ENCODE measurements at places on chromosomes 12 and 14.
A peak's percentile ranks its signal among the peaks of the same experiment; 100 is the strongest.

GRCh38 chr12:92123780-92124688 lies 21.6 kb downstream of the BTG1 start:
- H3K4me3 ChIP-seq = peak overlapping the region; percentile 27
- H3K36me3 ChIP-seq = peaks cover 64% of the 10 kb centered on the region
- peak overlapping the region; percentile 90 for H3K27ac ChIP-seq
- no peak for DNase-seq

DNA sequence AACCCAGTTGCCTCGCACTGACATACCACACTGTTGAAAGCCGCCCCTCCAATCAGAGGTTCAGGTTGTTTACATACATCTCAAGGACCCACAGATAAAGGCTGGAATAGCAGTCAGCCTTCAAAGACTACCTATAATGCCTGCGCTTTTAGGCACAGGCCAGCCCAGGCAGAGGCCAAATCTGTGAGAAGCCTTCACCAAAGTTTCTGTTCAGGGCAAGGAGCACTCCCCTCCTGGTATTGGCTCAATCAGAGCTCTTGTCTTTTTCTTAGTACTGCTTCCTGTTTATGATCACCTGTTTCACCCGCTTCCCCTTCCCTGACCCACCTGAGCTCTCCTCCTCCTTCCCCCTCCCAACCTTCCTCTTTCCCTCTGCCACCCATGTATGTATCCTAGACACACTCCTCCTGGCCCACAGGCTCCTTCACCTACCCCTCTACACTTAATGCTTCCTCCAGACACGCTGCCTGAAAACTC lies 34.8 kb downstream of the DUSP16 start:
- peak overlapping the region; percentile 88 for H3K27ac ChIP-seq
- H3K4me3 ChIP-seq = no peak overlapping the region
- H3K27me3 ChIP-seq = no peaks in the 10 kb centered on the region

DNA sequence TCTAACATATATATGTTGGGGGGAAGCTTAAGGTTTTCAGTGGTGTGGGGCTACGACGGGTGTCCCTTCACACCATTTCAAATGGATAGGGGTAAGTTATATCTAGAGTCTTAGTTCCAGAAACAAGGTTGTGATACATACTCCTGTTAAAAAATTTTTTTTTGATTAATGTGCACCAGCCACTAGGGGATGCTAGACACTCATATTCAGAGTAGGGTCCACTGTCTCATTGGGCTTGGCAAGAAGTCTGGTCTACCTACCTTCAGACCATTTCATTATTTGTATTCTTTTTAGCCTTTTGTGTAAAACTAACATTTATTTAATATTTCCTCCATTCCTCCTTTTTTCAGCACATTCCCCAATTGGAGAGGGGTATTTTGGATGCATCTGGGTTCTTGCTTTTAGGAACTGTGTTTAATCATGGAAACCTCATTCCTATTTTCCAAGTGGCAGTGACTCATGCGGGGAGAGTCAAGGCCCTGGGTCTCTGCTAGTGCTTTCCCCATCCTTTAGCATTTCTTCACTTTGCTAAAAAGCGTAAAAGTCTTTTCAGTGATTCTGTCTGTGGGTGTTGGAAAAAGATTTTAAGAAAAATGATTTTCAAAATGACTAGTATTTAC lies 33.4 kb downstream of the ANO4 start:
- H3K4me3 ChIP-seq = no peak overlapping the region
- peak; percentile 6 for DNase-seq
- no peaks in the 10 kb centered on the region for H3K36me3 ChIP-seq
- H3K27me3 ChIP-seq = no peaks in the 10 kb centered on the region
- no peak overlapping the region for H3K27ac ChIP-seq

DNA sequence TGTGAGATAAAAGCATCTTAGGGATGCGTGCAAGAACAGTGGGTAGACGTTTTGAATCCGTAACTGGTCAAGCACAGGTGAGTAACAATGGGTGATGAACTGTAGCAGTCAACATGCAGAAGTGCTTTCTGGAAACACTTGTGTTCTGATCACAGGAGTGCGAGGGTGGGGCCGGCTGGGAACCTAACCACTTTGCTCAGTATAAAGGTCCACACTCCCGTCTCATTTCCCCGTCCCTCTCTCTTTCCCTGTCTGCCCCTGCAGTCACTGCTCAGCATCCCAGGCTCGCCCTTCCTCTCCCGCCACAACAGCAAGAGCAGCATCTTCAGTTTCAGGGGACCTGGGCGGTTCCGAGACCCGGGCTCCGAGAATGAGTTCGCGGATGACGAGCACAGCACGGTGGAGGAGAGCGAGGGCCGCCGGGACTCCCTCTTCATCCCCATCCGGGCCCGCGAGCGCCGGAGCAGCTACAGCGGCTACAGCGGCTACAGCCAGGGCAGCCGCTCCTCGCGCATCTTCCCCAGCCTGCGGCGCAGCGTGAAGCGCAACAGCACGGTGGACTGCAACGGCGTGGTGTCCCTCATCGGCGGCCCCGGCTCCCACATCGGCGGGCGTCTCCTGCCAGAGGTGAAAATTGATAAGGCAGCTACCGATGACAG lies 127.1 kb downstream of the FIGNL2 start:
- no peak overlapping the region for H3K27ac ChIP-seq
- peak overlapping the region; percentile 52 for H3K4me3 ChIP-seq
- no peaks in the 10 kb centered on the region for H3K36me3 ChIP-seq
- H3K4me1 ChIP-seq = peaks cover 5% of the 10 kb centered on the region

DNA sequence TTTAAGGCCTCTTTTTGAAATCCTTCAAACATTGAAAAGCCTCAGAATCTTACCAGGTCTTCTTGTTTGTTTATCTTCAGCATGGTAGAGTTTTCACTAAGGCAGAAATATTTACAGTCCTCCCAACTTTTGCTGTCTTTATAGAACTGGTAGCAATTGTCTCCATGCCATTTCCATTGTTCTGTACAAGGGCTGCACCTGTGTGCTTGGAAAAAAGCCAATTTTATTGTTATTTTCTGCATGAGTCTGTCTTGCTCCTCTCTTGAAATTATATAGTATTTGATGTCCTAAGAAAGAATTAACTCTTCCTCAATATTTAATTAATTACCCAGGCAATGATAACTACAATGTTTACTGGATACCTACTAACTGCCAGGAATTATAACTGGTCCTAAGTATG lies 23.3 kb downstream of the CLEC1A start:
- DNase-seq = no peak
- no peaks in the 10 kb centered on the region for H3K36me3 ChIP-seq
- no peak overlapping the region for H3K27ac ChIP-seq
- no peaks in the 10 kb centered on the region for H3K4me1 ChIP-seq
- H3K4me3 ChIP-seq = no peak overlapping the region
